Activated CD4-positive, alpha-beta T cell treated with anti-CD3 and anti-CD28 coated beads, Interleukin-2, amount 50 U/mL, for 16 hours (primary cell): ENCODE measurements at places on chromosomes 2 and 18.

DNA sequence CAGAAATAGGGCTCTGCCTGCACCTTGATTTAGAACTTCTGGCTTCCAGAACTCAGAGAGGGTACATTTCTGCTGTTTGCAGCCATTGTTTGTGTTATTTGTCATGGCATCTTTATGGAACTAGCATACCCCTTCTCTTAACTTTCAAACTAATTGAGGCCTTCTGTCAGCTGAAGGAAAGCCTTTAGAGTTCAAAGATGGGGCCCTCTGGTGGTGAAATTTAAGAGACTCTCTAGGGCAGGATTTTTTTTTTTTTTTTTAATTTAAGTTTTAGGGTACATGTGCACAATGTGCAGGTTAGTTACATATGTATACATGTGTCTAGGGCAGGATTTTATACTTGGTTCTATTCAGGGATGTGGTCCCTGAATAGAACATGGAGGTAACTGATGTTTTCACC lies 260.6 kb upstream of the LINC00305 start:
- DNase-seq: peak; percentile 6

DNA sequence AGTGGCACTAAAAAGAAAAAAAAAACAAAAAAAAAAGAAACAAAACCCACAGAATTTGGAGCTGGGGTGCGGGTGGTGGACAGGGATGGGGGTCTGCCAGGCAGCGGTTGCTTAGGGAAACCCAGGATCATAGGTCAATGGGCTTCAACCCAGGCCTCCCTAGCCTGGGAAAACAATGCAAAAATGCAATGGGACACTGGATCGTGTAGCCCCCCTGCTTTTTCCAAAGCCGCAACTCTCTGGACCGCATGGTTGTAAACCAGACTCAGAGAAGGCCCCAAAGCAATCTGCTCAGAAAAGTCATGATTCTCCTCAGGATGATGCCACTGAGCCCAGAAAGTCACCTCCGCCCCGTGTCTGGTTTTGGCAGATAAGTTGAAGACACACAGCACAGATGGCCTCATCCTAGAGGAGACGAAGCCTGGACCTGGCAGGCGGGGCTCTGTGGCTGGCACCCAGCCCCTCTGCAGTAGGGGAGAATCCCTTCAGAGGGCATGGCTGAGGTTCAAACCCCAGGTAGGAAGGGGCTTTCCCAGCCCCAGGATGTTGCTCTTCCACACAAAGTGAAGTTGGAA lies 5.1 kb downstream of the DLX2 start:
- no peak for DNase-seq

DNA sequence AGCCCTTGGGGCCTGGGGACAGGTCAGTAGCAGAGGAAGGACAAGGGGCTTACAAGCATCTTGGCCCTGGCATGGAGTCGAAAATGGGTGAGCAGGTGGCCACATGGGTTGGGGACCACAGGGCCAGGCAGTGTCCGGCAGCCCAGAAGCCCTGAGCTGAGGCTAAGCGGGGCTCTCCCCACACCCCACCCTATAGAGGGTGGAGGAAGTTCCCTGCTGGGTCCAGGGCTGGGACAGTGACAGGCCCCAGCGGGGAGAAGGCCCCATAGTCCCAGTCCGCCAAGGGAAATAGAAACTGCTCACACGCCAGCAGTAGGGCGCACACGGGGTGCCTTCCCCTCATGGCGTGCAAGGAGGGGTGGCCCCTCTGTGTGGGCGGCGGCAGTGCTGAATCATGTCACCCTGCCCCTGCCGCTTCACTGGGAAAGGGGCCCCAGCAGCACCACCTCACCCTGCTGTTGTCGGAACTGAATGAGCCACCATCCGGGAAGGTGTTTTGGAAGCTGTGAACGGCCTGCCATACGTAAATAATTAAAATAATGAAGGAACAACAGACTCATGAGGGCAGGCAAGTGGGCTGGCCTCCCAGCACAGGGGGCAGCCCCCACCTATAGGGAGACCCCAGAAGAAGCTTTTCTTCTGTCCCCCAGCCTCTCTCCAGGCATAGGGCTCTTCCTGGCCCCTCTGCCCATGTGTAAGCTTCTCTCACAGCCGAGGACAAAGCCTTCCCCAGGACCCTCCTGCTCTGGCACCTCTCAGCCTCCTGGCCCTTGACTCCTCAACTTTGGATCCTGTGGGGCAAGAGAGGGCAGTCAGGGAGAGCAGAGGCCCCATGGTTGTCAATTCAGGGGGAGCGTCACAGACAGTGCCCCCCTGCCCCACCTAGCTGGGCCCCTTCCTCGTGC lies 12.7 kb upstream of the DUSP2 start:
- DNase-seq: peak; percentile 91

DNA sequence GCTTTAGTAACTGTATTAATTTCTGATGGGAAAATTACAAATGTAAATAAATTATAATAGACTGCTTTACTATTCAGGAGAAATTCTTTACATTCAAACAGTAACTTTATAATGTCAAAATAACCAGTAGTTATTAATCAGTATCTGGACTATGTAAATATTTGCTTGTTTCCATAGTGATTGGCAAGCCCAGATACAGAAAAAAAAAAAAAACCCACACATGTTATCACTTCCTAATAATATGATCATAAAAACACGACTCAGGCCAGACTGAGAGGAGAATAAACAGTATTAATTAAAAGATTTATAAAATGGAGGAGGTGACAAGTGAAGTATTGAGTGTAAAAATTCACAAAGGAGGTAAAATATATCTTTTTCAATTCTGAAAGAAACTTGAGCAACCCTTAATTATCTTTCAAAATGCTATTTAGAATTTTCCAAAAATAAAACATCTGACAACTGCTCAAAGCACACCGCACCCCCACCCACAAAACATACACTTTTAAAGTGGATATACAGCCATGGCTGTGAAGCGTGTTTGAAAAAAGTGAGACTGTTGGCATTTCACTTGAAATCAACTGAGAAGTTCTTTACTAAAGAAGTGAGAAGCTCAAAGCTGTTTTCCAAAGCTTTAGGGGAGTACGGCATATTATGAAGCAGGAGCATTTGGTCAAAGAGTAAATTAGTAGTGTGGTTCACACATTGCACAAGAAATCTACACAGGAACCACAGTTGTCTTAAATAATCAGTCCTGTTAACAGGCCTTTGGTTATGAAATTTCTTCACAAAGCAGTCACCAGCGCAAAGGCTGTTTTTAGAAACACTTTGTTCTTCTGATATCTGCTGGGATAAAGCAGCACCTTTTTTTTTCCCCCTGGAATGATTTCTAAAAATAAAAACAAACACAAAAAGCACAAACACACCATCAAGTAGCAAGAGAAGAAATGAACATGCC lies 475.8 kb downstream of the TXNL1 start:
- no peak for DNase-seq

DNA sequence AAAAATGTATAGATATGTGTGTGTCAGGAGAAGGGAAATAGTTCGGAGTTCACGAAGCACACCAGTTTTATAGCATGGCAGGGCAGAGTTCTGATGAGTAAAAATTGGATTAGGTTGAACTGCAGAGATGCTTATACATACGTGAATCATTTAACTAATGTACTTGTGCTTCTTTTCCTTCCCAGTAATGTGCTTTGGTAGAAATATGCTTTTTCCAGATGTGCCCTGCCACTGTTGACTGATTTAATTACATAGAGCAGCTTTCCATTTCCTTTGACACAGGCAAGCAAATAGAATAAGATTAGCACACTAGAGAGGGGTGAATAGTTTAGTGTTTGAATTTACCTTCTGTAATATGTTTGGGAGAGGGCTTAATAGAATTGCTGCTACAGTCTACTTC lies 28.9 kb upstream of the ARMC9 start:
- no peak for DNase-seq

DNA sequence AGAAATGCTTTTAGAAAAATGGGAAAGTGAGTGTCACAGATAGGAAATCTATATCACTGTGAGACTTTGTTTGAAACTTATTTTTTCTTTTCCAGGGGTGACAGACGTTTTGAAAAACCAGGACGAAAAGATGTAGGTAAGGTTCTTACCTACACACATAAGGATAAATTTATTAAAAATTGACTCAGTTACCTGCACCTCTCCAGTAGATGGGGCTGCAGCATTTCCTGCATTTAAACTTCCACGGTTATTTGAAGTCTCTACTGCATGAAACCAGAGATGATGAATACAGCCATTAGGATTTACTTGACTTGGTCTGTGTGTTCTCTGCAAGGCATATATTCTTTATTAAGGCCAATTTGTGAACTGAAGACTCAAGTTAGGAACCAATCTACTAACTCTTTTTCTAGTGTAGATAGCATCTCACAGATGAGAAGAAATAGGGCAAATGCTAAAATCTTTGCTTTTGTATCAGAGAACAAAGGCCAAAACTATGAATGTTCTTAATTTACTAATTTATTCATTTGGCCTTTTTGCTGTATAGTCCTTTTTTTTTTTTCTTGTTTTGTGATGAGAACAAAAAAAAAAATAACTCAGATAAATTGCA lies 15.0 kb downstream of the KCNJ13 start:
- DNase-seq: peak; percentile 55

DNA sequence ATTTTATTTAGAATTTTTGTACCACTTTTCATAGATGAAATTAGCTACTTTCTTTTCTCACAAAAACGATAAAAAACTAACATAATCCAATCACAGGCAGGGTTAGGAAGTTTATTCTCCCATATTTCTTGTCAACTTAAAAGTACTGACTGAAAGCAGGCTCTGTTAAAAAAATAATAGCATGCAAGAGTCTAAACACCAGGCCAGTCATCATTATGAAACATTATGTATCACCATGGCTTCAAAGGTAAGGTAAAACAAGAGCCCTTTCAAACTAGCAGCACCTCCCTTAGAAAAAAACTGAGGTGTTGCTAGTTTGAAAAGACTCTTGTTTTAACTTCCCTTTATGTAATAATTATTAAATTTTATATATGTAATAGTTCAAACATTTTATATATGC lies 848.0 kb downstream of the RNF144A start:
- no peak for DNase-seq

- DNase-seq: no peak
Measured at GRCh38 chr2:198731842-198732399, 725.8 kb downstream of the SATB2 start.

- no peak for DNase-seq
Measured at GRCh38 chr2:102736110-102736409, 25.8 kb upstream of the TMEM182 start.

GRCh38 chr2:118584062-118584749 lies 263.2 kb downstream of the EN1 start:
- no peak for DNase-seq

DNA sequence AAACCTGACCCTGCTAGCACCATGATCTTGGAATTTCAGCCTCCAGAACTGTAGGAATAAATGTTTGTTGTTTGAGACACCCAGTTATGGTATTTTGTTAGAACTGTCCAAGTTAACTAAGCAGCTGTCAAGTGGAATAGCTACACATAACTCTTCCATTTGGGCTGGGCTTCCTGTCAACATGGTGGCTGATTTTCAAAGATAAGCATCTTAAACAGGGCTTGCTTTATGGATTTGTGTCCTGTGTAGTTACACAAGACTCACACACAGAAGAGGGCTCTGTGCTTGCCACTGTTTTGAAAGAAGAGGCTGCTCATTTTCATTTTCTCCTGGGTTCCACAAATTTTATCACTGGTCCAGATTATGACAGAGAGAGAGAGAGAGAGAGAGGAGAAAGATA lies 35.7 kb downstream of the GCG start:
- DNase-seq: no peak

- no peak for DNase-seq
Measured at GRCh38 chr2:98731894-98732349, 990 bp upstream of the MGAT4A start.

GRCh38 chr2:224538561-224539138 lies 46.5 kb downstream of the CUL3 start:
- DNase-seq: no peak

DNA sequence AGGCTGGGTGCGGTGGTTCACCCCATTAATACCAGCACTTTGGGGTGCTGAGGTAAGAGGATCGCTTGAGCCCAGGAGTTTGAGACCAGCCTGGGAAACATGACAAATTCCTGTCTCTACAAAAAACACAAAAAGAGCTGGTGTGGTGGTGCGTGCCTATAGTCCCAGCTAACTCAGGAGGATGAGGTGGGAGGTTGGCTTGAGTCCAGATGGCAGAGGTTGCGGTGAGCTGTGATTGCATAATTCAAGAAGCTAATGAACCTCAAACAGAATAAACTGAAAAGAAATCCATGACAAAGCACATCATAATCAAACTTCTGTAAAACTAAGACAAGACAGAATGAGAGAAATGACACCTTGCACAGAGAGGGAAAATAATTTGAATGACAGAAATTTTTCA lies 54.8 kb downstream of the SEMA4F start:
- DNase-seq: no peak

GRCh38 chr18:63160172-63160995 lies 159.2 kb downstream of the BCL2 start:
- no peak for DNase-seq

DNA sequence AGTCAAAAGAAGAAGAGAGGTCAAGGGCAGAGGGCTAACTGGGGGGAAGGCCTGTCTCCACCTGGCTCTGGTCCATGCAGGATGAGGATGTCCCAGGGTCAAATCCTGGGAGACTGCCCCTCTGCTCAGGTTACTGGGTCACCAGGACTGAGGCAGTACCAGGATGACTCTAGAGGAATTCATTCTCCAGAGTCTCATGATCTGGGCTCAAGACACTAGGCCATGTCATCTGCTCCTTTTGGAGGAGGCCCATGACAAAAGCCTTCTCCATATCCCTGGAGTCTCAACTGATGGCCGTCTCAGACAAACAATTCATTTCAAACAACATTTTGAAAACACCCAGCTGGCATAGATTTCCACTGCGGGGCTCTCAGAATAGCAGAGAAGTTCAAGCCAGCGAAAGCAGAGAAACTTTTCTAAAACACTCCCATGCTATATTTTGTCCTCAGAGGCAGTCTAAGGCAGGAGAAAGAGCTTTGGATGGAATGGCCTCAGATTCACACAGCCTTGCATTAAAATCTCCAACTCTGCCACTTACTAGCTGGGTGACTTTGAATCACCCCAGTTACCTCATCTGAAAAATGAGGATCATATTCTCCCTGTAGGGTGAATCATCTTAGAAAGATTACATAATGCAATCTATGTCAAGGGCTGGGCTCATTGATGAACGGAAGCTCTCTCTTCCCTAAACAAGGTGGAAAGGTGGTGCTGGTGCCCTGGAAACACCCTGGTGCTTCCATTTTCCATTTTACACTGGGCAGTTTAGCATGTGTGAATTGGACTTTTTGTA lies 48.8 kb upstream of the LCLAT1 start:
- no peak for DNase-seq

DNA sequence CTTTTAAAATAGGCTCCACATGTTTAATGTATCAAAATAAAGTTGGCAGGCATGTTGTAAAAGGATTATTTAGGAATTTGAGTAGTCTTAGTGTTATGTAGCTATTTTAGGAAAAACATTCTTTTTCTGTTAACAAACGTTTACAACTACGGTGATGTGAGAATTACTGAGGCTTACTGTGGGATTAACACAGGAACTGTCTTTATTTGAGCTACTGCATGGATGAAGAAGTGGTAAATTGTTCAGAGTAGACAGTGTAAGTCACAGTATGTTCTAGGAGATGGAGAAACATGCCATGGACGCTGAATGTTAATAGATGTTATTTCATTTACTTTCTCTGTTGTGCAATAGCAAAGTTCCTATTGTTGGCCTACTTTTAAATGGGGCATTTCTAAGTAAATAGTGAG lies 1.6 kb downstream of the PPM1B start:
- no peak for DNase-seq
